ENCODE measurements at places on chromosomes 3 and 15.
A peak's percentile ranks its signal among the peaks of the same experiment; 100 is the strongest.

- no peak for ATAC-seq
Observed at GRCh38 chr15:42171795-42172194, 15.4 kb upstream of the PLA2G4F start.

DNA sequence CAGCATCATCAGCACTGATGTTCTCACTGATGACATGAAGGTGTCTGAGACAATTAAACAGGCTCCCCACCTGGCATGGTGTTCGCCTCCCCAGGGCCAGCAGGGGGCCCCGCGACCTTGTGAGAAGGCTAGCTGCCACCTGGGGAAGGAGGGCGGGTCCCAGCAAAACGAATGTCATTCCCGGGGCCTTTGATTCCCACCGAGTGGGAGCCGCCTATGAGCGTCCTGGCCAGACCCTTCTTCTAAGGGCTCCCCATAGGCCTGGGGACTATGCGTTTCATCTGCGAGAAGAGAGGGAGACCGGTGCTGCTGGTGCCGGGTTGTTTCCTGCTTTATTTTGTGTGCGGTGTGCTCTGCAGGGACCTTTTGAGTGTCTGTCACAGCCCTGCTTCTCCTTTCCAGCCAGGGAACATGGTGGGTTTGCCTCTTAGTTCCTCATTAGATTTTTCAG lies 20.5 kb upstream of the MINDY4B start:
- peak; percentile 74 for ATAC-seq

- ATAC-seq: no peak
Observed at GRCh38 chr15:73965094-73965757, 26.9 kb downstream of the STOML1 start.

DNA sequence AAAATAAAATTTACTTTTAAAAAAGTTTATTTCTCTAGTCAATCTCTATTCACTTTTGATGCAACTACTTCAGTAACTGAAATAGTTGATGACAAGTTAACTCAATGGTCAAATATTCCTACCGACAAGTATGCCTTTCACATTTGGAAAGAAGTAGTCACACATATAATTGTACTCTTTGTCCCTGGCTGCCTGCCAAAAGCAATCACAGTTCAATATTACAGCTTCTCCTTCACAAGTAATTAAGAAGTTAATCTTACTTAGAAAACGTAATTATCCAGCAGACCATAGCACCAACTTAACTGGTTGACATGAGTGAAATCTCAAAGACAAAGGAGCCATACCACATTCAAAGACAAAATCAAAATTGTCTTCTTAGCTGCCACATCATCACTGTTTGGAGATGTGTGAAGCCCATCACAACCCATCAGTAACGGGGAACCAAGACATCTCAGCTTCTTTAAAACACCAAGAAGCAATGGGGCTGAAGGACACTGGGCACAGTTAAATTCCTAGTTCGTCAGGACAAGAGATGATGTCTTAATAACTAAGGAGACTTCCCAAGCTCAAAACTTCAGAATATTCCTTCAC lies 86.1 kb downstream of the PLCH1 start:
- no peak for ATAC-seq

- no peak for ATAC-seq
Observed at GRCh38 chr15:40346579-40347558, 4.0 kb upstream of the PHGR1 start.

GRCh38 chr15:65762914-65763787 lies 28.9 kb downstream of the DENND4A start:
- ATAC-seq: no peak

DNA sequence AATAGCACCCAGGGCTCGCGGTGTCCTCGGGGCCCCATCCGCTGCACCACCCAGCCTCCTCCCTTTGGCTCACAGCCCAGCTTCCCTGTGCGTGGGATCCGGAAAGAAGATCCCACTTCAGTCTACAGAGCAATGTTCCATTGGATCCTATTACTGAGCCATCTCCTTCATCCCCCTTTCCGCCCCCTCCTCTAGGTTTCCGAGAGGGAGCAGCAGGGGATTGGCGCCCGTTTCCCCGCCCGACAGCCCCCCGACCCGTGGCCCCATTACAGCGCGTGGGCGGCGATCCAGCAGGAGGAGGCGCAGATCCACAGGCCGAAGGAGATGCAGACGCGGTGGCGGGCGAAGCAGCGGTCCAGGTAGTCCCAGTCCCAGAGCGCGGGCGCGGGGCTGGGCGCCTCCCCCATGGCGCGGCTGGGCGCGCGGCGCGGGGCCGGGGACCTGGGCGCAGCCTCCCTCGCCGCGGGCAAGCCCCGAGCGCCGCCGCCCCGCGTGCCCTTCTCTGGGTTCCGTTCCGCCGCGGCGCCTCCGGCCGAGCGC lies 340 bp downstream of the TMEM44 start:
- peak; percentile 54 for ATAC-seq

GRCh38 chr15:23565395-23566070 lies at the start of gene MKRN3:
Gene MKRN3, plus strand, starts transcription at chr15:23565674. Its CDS starts 109 bp downstream, at chr15:23565783.
- ATAC-seq: peak; percentile 82

DNA sequence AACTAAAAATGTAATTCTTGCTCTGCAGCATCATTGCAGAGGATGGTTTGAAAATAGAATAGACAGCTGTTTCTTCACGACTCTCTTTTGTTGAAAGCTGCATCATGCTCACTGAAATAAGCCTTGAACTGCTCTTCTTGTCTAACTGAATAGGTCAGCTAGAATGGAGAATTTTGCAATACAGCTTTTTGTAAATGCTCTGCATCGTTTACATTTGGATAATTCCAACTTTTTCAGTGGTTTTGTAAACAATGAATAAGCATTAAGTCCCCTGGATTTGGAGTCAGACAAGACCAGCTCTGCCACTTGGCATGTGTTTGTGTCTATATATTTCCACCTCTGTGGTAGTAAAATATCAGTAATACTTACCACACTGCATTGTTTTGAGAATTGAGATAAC lies 95.2 kb downstream of the PLSCR2 start:
- ATAC-seq: no peak

DNA sequence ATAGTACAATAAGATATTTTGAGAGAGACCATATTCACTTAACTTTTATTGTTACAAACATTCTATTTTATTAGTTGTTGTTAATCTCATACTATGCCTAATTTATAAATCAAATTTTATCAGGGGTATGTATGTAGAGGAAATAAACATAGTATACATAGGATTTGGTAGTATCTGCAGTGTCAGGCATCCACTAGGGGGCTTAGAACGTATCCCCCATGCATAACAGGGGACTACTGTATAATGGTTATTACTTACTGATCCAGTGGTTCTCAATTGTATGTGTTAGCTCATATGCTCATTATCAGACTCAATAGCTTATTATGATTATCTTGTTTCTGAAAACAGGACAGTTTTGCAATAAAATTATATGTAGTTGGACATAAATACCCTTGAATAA lies 27.6 kb downstream of the CMC1 start:
- no peak for ATAC-seq

DNA sequence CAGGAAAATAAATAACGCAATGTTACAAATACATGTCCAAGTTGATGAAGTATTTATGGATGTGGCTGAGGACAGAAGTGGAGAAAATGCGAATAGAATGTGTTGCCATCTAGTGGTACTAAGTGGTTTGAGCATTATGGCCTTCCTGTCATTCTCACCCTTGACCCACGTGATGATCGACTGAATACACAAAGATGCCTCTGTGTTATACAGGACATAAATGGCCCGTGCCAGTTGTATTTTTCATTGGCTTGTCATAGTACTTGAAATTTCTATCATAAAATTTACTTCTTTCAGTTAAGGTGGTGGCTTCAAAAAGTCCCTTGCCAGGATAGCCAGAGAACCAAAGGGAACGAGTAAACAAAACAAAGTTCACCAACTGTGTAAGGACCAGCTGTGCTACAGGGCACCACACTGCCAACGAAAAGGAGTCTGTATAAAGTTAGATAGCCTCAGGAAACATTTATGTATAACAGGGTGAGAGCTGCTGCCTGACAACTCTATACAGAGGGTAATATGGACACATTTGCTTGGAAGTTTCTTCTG lies 103.7 kb downstream of the MYH15 start:
- ATAC-seq: peak; percentile 82

Data from SK-N-SH treated with all-trans-retinoic acid at 6 μM for 48 hours (cell line).